Ecto neural progenitor cell (in vitro differentiated cells): ENCODE measurements at places on chromosomes 13 and 19.

DNA sequence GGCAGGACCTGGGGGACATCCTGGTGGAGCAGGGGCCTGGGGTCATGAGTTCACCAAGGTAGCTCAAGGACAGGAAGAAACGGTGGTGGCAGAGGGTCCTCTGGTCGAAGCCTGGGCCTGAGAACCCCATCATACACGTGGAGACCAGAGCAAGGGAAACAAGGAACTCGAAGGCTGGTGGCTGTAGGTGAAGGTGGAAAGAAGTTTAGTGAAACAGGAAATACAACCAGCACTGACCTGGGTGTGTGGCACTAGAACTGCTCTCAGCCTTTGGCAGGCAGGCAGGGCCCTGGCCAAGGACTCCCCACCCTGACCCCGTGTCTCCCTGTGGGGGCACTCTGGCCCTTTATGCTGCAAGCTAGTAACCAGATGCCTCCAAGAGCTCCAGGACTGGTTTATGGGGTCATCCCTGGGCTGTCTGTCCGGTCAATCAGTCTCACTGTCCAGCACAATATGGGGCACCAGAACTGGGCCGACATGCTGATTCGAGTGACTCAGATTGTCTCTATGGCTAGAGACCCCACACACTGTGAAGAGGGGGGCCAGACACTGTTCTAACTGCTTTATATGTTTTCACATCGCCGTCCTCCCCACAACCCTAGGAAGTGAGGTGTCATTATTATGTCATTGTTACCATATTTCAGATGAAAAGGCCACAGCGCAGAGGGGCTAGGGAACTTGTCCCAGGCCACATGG, 3.8 kb downstream of the COX6B2 start:
- no peak for DNase-seq

DNA sequence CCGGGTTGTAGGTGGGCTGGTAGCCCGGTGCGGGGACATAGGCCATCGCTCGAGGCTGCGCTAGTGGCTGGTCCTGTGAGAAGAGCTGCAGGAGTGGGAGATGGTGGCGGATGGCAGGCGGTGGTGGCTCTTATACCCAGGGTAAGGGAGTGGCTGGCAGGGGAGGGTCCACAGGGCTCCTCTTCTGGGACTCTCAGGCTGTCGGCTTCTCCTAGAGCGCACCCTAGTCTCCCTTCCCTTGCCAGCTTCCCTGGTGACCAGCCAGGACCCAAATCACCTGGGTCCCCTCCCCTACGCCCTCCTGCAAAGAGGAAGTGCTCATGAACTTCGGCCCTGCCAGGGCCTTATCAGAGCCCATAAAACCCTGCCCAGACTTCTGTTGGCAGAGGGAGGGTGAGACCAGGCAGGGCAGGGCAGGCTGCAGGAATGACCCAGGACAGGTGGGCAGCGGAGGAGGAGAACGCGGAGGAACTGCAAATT, at the start of gene LGALS4:
TSS of gene LGALS4 (minus strand) at position 105 of the 480 bp plus-strand sequence. CDS start at position 46, 59 bp downstream.
- DNase-seq = no peak

GRCh38 chr19:7888145-7888825, at the start of gene LRRC8E:
TSS of gene LRRC8E (plus strand) at chr19:7888510. CDS start at chr19:7895604, 7,094 bp downstream.
- peak; percentile 82 for DNase-seq

DNA sequence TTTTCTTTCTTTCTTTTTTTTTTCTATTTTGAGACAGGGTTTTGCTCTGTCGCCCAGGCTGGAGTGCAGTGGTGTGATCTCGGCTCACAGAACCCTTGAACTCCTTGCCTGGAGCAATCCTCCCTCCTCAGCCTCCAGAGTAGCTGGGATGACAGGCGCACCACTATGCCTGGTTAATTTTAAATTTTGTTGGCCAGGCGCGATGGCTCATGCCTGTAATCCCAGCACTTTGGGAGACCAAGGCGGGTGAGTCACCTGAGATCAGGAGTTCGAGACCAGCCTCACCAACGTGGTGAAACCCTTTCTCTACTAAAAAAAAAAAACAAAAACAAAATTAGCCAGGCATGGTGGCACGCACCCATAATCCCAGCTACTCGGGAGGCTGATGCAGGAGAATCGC, 8.7 kb upstream of the SBNO2 start:
- DNase-seq = no peak

DNA sequence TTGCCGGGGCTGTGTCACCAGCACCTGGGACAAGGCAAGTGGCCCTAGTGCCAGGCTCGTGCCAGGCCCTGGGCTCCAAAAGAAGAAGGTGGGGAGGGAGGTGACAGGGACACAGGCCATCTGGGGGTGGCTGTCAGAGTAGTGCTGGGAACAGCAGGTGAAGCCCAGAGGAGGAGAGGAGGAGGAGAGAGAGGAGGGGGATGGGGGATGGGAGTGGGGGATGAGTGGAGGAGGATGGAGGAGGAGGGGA, 18.7 kb downstream of the LSM4 start:
- DNase-seq = no peak

DNA sequence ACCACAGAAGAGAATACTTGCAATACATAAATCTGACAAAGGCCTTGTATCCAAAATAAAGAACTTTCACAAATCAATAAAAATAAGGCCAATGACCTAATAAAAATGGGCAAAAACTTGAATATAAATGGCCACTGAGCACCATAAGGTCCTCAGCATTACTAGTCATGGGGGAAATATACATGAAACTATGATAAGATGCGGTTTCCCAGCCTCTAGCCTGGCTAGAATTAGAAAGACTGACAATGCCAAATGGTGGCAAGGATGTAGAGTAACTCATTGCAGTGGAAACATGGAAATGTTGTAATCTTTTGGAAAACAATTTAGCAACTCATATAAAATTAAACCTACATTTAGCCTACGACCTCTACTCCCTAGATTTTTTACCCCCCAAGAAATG, 227.1 kb downstream of the GGACT start:
- no peak for DNase-seq

- DNase-seq = no peak
These were observed 27.5 kb upstream of the SIGLEC11 start for GRCh38 chr19:49988433-49988832.

DNA sequence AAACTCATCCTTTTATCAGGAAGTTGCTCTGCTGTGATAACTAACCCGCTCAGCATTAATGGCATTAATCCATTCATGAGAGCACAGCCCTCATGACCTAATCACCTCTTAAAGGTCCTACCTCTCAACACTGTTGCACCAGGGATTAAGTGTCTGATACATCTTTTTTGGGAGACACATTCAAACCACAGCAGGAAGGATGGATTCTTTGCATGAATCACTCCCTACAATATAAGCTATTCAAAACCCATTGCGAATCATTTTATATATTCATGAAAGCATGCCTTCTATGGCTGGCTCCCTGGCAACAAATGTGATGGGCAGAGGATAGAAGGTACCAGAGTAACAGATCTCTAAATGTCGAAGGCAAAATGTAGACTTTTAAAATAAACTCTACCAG, 27.6 kb downstream of the ARL11 start:
- DNase-seq = no peak

GRCh38 chr13:27853861-27854260, 61.6 kb downstream of the GSX1 start:
- no peak for DNase-seq

GRCh38 chr19:1920644-1921043, 15.4 kb downstream of the ADAT3 start:
- no peak for DNase-seq

GRCh38 chr13:66665991-66666390, 564.1 kb downstream of the PCDH9 start:
- peak; percentile 79 for DNase-seq

- no peak for DNase-seq
These were observed 4.8 kb downstream of the TTYH1 start for GRCh38 chr19:54420068-54420382.

- no peak for DNase-seq
These were observed 45.3 kb upstream of the ZNF599 start for GRCh38 chr19:34818270-34818669.

- DNase-seq = no peak
These were observed 1.3 kb downstream of the TSHZ3 start for GRCh38 chr19:31347828-31348392.

GRCh38 chr19:52942386-52943133, 19.3 kb upstream of the ZNF888 start:
- DNase-seq = peak; percentile 94

GRCh38 chr13:111153977-111154332, 38.8 kb downstream of the ARHGEF7 start:
- no peak for DNase-seq

- no peak for DNase-seq
These were observed 15.6 kb downstream of the SMIM24 start for GRCh38 chr19:3464587-3465235.

DNA sequence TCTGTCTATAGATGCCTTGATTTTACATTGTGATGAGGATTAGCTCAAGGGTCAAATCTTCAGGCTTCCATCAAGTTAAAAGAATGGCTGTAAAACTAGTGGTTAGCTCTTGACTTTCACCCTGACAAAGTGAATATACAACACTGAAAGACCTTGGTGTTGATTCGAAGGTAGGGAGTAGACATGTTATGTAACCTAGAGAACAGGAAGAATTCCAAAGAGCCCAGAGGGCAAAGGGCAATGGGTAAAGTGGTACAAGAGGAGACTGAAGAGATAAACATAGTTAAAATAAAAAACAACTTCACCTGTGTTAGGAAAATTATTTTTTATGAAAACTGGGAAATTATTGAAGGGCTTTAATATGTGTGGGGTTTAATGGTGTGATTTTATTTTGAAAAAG, 833.2 kb upstream of the KLHL1 start:
- DNase-seq = no peak

DNA sequence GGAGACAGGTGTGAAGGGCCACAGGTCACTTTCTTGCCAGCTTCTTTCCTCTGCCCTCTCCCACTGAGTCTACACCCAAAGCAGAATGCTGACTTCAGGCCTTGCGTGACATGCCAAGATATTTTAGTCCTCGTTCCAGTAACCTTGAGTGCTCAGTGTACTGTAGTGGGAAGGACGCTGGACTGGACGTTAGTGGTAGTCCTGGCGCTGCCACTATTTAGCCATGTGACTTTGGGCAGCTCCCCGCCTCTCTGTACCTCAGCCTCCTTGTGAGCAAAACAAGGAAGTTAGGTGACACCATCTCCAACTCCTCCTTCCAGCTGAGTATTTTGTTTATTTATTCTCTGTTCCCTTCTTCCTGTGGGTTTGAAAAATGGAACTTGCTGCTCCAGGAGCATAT, 86.1 kb downstream of the FRY start:
- DNase-seq = no peak

- DNase-seq = no peak
These were observed 273.4 kb downstream of the GPC6 start for GRCh38 chr13:93499991-93500390.

DNA sequence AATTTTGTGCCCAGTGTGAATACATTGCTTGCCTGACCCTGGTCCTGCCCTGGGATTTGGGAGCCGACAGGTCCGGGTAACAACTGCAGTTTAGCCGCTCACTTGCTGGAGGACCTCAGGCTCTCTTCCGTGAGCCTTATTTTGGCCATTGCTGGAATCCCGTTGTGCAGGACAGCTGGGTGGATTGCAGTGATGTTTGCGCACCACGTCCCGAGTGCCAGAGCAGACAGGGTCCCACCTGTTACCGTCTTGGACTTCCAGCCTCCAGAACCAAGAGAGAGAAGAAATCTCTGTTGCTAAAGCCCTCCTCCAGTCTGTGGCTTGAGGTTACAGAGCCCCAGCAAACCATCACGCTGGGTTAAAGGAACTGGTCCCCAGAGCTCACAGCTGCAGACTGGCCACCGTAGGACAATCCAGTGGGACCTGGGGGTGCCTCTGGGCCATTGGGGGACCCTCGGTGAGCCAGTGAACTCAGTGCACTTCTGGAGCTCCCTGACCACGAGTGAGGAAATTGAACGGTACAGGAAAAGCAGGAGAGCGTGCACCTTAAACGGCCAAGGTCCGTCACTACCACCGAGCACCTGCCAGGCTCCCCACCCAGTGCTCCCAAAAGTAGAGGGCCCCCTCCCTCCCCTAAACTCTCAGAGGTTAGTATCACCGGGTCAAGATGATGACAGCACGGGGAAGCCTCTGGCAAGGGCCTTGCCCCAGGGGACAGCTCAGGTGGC, 92.9 kb downstream of the GNG7 start:
- no peak for DNase-seq

DNA sequence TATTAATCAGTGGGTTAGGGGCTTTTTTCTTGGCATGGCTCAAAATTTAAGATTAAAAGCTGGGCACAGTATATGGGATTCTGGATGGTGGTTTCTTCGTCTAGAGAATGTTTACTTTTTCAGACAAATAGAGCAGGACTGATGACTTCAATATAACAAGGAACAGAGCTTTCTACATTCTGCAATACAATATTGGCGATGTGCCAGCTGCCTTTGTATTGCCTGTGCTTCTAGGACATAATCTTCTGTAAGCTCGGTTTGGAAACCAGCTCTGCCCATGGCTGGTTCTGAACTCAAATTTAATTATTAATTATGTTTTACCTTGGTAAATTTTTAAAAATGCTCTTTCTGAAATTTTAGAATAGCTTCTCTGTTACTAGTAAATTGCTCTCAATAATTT, 139.1 kb upstream of the TRPC4 start:
- no peak for DNase-seq

- no peak for DNase-seq
These were observed 30.9 kb upstream of the MED4 start for GRCh38 chr13:48125794-48126228.

- DNase-seq = no peak
These were observed 7.3 kb upstream of the HS6ST3 start for GRCh38 chr13:96082640-96083039.

DNA sequence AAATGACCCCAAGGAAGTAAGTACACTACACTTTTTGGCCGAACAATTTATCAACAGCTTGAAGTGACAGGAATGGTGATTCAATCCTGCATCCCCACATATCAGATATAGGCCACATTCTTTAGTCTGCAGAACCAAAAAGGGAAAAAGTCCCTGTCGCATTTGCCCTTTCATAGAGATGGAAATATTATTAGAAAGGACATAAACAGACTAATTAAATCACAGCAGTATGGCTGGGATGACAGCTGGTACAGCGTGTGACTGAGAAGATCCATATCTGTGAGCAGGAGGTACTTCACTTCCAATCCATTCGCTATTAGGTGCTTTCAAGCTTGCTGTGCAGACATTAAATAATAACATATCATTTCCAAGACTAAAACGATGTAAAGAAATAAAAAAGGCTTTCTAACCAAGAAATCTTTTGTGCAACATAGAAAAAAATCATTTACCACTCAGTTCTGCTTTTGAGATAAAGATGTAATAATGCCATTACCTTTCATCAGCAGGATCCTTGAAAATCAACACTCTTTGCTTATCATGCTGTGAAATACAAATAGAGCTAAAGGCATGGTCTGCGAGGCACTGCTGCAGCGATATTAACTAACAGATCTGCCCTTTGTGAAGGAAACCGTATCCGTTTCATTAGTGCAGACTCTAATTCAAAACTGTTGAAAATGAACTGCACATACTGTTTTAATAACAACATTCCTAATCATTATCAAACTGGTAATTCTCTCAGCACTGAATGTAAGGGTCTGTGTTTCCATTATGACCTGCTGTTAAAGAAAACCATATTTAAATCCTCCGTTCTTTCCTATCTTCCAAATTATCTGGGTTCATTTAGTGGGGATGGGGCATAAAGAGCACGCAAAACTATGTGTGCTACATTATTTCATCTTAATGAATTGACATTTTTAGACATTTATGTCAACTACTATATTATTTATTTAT, 245.6 kb downstream of the DACH1 start:
- no peak for DNase-seq
